Natural killer cell (primary cell): ENCODE measurements at places on chromosomes 7 and 10. TPM values are rescaled to one million over a fixed set of nuclear protein-coding genes. Genes with fewer than 3 reads are reported as not detected.

The RTKN2 gene
- 0.31 TPM for total RNA-seq

The AMPH gene
- not detected for total RNA-seq

The SMO gene
- total RNA-seq: 0.50 TPM

The TYW1B gene
- total RNA-seq: 7.9 TPM

The DBNL gene
- 129 TPM for total RNA-seq

The AFAP1L2 gene
- total RNA-seq: 0.66 TPM

The PRSS37 gene
- not detected for total RNA-seq

The H2BK1 gene
- total RNA-seq: not detected

The HTR5A gene
- total RNA-seq: not detected

The ZNF736 gene
- 19.6 TPM for total RNA-seq

The SFTPD gene
- total RNA-seq: not detected

The TAS2R4 gene
- 0.59 TPM for total RNA-seq

The RNF148 gene
- total RNA-seq: not detected

The CASTOR2 gene
- total RNA-seq: 14.9 TPM

The POR gene
- 60.5 TPM for total RNA-seq

The SH2D4B gene
- 0.19 TPM for total RNA-seq

The ATRNL1 gene
- total RNA-seq: not detected

The PLPP4 gene
- total RNA-seq: not detected

The SLC26A5 gene
- not detected for total RNA-seq

The SLC18A2 gene
- 0.36 TPM for total RNA-seq

The TAS2R41 gene
- total RNA-seq: not detected

The AKR1C4 gene
- total RNA-seq: not detected

The NME8 gene
- total RNA-seq: 23.5 TPM

The MAGI2 gene
- total RNA-seq: 0.09 TPM

The SFTPA2 gene
- not detected for total RNA-seq

The FGFR2 gene
- not detected for total RNA-seq

The FRMD4A gene
- 0.36 TPM for total RNA-seq

The TMEM236 gene
- 0.16 TPM for total RNA-seq

The NFE2L3 gene
- total RNA-seq: 0.68 TPM

The CHAT gene
- not detected for total RNA-seq
